ENCODE measurements at places on chromosomes 7 and 10. TPM values are rescaled to one million over a fixed set of nuclear protein-coding genes. Genes with fewer than 3 reads are reported as not detected.

DNA sequence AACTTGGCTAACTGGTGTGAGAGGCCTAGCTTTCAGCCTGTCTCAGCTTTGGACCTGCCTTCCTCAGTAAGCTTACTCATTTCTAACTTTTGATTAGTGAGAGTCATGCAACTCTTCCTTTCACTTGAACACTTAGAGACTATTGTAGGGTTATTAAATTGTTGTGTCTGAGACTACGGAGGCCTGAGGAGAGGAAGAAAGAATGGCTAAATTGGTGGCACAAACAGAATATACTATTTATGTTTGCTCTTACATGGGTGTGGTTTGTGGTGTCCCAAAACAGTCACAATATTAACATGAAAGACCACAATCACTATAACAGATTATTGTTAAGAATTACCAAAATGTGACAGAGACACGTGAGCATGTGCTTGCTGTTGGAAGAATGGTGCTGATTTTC, 82.1 kb downstream of the TRIM24 start:
- DNase-seq, result no peak

DNA sequence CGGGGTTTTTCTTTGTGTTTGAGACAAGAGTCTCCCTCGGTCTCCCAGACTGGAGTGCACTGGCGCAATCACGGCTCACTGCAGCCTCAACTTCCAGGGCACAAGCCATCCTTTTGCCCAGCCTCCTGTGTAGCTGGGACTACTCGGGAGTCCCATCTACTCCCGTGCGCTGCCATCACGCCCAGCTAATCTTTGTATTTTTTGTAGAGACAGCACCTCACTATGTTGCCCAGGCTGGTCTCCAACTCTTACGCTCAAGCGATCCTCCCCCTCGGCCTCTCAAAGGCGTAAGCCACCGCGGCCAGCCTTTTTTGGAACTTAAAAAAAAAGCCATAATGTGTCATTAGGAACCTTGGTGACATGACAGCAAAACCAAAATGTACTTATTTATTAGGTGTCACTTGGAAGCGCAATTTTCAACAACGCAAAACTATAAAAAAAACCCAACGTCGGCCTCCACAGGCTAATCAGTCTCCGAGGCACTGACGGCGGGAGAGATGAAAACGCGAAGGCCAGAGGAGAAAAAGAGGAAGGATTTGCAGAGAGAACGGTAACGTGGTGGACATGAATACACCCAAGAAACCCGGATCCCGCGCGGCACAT, 911 bp upstream of the HNRNPH3 start:
- no peak for DNase-seq

GRCh38 chr7:37945336-37945735, 24.9 kb downstream of the EPDR1 start:
- DNase-seq, result no peak

GIMAP8 gene
- not detected for total RNA-seq

PILRA gene
- total RNA-seq, result 2.5 TPM

ARPC1B gene
- 76.1 TPM for total RNA-seq

DNA sequence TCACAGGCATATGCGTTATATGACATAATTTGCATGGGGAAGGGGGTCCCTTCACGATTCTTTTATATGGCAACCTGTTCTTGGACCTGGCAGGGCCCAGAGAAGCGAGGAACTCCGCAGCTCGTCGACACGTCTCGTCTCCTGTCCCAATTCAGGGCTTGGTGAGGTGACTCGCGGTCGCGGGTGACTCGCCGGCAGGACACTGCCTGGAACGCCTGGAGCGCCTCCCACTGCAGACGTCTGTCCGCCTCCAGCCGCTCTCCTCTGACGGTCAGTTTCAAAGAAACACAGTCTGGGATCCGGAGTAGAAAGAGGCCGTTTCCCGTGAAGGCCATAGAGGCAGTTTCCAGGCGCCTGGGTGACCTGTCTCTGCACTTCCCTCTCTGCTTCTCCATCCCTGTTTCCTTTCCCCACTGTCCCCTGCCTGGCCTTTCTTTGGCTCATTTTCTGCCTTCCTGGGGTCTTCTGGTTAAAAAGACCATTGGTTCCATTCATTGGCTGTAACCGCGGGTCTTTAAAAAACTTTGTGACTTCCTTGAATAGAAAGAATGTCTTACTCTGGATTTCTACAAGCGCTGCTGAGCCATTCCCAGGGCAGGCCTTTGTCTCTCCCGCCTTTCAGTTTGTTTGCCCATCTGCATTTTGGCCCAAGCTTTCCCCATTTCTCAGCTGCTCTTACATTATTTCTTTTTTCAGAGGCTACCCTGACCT, 1.2 kb downstream of the UPP1 start:
- peak; percentile 83 for DNase-seq

GRCh38 chr10:12823328-12823727, 178.2 kb downstream of the CCDC3 start:
- DNase-seq, result no peak

CALHM3 gene
- not detected for total RNA-seq

Measured in osteocyte (in vitro differentiated cells).